ENCODE measurements at places on chromosomes 2 and 18. TPM values are rescaled to one million over a fixed set of nuclear protein-coding genes. Genes with fewer than 3 reads are reported as not detected.
A peak's percentile ranks its signal among the peaks of the same experiment; 100 is the strongest.

DNA sequence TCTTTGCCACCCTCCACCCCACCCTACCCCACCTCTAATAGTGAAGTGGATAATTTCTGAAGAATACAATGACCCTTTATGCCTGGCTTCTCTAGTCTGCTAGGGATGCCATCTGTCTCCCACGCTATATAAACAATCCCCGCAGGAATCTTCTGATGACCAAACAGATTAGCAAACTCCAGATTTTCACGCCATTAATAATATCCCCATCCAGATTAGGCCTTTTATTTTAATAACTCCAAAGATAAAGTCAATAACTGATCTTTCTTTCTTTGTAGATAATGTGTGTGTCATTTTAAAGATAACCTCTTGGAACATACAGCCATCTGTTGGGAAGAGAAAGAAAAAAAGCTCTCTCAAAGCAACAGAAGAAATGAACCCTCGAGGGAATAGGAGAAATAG is 47.9 kb upstream of the CCDC150 start:
- no peak for DNase-seq

- DNase-seq: no peak
These were observed 33.7 kb upstream of the MBOAT2 start for GRCh38 chr2:9037166-9037565.

GRCh38 chr2:220224691-220225543 is 597.5 kb downstream of the SLC4A3 start:
- DNase-seq: no peak

- DNase-seq: no peak
These were observed 179.7 kb downstream of the WDPCP start for GRCh38 chr2:63408530-63408929.

GRCh38 chr2:96642564-96643360 is at the start of gene FER1L5:
FER1L5 (plus strand) TSS chr2:96642764; CDS start chr2:96642837, 73 bp downstream.
- DNase-seq: peak; percentile 47

GRCh38 chr2:159227467-159227866 is 59.0 kb downstream of the WDSUB1 start:
- DNase-seq: no peak

DNA sequence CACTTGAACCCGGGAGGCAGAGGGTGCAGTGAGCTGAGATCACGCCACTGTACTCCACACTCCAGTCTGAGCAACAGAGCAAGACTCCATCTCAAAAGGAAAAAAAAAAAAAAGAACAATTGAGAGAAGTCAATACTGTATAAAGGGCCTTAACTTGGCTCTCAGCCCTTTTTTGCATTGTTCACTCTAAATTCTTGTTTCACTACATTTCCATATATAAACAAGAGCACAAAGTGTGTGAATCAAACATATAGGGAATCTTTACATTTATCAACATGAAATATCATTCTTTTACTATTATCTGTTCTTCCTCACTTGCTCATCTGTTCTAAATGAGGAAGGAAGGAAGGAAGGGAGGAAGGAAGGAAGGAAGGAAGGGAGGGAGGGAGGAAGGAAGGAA is 90.8 kb downstream of the AP1S3 start:
- DNase-seq: no peak

DNA sequence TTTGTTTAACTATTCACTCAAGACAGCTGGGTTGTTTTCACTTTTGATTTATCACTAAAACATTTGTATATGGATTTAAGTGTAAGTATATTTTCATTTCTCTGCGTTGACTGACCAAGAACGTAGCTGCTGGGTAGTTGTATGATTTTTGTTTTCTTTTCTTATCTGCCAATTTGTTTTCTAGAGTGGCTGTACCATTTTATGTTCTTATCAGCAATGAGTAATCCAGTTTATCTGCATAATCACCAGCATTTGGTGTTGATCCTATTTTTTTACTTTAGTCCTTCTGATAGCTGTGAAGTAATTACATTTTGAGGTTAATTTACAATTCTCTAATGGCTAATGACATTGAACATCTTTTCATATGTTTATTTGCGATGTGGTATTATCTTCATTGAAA is 1178.4 kb upstream of the TMEFF2 start:
- no peak for DNase-seq

DNA sequence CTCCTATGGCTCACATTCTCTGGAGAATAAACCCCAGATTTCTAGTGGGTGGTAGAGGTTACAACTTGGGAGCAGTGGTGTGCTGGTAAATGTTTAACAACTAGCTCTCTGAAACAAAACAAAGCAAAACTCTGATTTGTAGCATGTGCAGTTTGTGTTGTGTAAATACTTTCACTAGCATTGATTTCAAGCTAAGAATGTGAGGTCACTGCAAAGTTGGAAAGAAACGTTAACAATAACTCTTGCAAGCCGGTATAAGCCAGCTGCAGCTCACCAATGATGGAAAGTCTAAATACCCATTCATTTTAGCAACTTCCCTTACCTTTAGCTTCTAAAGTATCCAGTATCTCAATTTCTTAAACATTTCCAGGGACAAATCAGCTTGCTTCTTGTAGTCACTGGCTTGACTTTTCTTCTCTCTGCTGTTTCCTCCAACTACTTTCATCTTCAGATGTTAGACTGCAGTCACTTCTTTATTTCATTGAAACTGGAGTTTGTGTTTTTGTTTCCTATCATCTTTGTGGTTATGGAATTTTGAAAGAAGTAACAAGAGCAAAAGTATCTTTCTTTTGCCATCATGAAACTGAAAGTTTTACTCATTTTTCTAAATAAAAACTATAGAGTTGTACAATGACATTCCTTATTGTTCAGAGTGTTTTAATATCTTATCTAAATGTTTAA is 140.2 kb downstream of the PLCL1 start:
- peak; percentile 63 for DNase-seq

DNA sequence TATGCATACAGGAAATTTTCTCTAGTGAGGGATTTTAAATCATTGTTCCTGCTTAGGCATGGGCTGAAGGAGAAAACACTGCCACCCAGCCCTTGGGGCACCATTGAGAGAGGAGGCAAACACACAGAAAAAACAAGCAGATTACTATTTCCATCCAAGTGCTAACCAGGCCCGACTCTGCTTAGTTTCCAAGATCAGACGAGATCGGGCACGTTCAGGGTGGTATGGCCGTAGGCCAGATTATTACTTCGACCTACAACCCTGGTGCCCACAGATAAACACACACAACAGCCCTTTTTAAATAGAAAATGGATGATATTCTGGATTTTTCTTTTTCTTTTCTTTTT is 45.4 kb upstream of the RHOB start:
- DNase-seq: no peak

Gene GALR1
- 0.07 TPM for polyA plus RNA-seq

Gene LRP2
- 0.12 TPM for polyA plus RNA-seq

Gene KYNU
- 0.81 TPM for polyA plus RNA-seq

Gene ARHGEF4
- polyA plus RNA-seq: 7.2 TPM

Gene ANKRD62
- 0.08 TPM for polyA plus RNA-seq

Gene WDR33
- polyA plus RNA-seq: 36.0 TPM

Gene DES
- 4,907 TPM for polyA plus RNA-seq

Gene COMMD1
- 72.6 TPM for polyA plus RNA-seq
